ENCODE measurements at places on chromosomes 3 and 15.

DNA sequence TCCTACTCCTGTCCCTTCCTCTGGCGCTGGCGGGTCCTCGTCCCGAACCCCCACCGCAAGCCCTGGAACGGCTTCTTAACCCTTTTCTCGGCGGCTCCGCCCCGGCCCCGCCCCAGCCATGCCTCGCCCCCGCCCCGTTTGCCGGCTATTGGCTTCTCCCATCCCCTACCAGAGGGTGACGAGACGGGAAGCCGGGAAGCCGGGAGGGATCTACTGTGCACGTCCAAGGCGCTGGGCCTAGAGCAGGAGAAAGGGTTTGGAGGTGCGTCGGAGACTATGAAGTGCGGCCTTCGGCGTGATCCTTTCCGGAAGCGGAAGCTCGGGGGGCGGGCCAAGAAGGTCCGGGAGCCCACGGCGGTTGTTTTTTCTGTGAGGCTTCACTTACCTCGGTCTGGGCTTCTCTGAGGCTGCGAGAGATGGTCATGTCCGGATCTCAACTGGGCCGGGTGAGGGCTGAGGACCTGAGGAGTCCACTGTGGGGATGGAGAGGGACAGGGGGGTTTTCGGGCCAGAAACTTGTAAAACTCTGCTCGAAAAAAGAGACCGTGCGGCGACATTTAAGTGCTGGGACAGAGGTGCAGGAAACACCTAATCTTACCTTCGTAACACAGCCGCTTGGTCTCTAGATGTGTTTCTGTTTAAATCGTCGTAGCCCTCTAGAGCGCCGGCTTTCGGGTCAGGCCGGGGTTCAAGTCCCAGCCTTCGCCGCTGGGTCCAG is 21.4 kb downstream of the ROPN1B start:
- DNase-seq, result peak; percentile 77

DNA sequence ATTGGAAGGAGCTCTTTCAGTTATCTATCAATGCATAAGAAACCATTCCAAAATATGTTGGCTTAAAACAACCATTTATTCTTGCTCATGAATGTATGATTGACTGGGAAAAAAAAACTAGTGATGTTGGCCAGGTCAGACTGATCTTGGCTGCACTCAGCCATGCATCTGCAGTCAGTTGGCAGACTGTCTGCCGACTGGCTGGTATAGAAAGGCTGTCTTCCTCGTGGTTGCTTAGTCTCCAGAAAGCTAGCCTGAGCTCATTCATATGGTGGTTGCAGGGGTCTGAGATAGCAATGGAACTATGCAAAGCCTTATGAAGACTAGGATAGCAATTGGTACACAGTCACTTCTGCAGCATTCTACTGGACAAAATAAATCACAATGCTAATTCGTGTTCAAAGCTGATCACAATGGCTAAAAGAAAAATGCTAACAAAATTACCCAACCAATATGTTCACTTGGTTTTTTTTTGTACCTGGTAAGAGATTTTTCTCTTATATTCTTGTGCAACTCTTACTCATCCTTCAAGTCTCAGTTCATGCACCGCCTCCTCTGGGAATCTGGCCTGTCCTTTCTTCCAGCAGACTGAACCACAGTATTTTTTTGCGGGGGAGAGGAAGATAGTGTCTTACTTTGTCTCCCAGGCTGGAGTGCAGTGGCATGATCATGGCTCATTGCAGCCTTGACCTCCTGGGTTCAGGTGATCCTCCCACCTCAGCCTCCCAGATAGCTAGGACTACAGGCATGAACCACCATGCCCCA is 126.8 kb downstream of the KCNAB1 start:
- no peak for DNase-seq

- DNase-seq, result no peak
Observed at GRCh38 chr3:31235062-31235700, 297.5 kb upstream of the STT3B start.

GRCh38 chr3:182393830-182394367 is 399.4 kb upstream of the ATP11B start:
- DNase-seq, result no peak

GRCh38 chr3:59481776-59482400 is 432.1 kb upstream of the CFAP20DC start:
- no peak for DNase-seq

DNA sequence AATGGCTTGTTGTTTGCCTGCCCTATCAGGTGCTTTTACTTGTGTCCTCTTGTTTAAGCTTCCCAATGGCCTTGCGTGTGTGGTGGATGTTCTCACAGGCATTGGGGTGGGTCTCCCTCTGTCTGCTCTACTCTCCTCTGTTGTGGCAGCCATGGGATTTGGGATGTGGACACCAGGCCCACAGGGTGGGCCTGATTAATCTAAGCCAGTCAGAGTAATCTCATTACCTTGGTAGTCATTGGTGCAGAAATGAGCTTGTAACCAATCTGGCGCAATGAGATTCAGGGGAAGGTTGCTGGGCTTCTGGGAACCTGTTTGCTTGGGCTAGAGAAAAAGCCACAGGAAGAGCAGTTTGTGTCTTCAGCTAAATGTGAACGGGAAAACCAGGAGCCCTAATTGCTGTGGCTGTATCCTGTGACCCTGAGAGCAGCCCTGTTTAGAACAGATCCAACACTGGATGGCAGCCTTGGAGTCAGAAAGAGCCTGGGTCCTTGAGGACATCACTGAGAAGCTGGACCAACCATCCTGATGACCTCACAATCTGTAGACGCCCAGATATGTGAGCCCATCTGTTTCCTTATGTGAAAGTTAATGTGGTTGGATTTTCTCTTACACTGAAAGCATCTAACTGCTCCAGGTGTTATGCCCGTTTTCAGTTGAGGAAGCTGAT is 157.3 kb upstream of the UBE2E1 start:
- peak; percentile 64 for DNase-seq

DNA sequence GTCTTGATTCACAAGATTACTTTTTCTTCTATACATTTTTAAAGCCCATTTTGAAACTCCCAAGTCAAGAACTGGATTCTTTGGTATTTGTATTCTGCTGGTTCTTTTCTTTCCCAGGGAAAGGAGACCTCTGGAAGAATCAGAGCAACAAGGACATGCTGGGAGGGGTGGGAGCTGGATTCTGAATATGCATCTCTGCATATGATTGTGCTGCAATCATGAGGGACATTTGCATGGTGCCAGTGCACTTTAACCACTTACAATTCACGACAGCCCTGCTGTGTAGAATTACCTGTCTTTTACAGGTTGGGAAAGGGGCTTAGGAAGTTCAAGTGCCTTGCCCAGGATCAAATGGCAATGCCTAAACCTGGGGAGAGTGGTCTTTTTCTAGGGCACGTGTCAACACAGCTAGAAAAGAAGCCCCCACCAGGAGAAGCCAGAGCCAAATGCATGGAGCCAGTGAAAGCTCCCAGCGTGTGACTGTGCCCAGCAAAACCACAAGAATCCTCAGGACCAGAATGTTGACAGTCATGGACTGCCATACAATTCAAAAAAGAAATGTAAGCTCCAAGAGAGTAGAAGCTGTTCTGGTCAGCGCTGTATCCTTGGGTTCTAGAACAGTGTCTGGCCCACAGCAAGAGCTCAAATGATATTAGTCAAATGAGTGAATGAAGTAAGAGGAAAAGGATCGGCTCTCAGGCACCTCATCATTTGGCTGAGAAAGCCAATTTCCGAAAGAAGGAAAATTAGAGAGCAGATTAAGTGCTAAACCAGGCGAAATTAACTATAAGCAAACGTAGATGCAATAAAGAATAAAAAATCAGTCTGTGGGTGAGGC is 84.5 kb upstream of the MEF2A start:
- DNase-seq, result no peak

DNA sequence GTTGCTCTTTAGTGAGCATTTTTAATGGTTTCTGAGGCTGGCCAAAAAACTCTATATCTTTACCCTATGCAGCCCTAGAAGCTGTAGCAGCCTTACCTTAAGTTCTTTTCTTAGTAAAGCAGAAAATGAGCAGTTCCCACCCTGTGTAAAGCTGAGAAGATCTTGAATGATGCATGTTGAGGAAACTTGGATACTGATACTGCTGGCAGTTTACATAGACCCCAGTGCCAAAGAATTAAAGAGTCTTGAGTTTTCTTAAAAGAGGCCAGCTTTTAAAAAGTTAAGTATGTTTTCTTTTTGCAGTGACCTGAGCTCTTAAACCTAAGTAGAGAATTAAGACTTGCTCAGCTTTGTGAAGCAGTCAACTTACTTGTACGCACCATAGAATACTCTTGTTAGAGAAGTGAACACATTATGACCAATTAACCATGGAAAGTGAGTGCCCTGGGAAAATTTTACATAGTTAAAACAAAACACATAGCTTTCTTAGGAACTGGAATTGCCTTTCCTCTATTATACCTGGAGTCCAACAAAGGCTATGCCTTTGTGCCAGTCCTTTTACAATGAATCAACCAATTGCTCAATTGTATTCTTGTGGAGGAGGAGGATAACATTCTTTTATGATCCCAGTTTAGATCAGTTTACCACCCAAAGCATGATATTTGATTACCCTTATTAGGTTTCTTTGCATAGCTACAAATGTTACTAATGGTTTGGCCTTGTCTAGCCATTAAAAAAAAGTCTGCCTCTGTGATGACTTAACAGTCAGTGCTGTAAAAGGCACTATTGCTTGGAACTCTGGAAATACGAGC is 28.4 kb downstream of the PLS1 start:
- DNase-seq, result no peak

GRCh38 chr3:159894386-159894785 is 94.2 kb upstream of the IL12A start:
- no peak for DNase-seq

DNA sequence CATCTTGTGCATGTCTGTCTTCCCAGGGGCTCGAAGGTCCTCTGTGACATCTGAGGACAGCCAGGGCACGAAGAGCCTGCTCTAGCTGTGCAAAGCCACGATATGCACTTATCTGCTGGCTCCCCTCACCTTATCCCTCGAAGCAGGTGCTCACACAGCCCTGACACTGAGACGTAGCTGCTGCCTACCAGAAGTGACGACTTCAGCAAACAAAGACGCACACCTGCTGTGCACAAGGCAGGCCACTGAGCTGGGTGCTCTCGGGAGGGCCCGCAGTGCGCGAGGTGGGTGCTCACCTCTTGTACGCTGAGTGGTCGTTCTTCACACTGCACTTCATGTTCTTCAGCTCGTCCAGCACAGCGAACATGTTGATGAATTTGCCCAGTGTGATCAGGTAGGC is 37.3 kb downstream of the CYFIP1 start:
- DNase-seq, result no peak

DNA sequence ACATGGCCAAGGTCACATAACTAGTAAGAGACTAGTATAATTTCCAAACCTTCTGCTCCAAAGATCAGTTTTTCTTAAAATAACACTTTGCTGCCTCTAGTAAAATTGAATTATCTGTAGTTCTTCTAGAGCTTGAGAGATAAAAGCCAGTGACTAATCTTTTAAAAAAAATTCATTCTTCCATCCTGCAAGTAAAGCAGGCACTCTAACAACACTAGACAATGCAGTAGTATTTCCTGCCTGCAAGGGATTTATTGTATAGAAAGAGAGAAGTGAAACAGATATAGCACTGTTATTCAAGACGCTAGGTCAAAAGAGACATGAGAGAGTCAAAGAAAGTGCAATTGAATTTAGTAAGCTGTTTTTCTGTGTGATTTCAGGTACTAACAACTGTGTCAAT is 159.5 kb upstream of the TBC1D5 start:
- DNase-seq, result no peak

DNA sequence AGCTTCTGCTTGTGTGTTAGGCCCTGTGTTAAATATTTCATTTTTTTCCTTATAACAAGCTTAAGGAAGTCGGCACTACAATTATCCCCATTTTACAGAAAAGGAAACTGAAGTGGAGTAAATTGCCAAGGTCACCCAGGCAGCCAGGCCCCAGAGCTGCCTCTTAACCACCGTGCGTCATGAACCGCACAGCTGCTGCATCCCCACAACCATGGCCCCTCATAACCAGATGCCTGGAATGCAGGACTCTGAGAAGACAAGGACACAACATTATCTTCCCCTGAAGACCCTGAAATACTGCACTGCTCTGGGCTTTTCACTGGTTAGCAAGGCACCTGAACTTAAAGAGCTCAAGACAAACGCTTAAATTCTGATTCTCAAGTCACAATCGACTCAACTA is 14.6 kb downstream of the LRIG1 start:
- peak; percentile 30 for DNase-seq

DNA sequence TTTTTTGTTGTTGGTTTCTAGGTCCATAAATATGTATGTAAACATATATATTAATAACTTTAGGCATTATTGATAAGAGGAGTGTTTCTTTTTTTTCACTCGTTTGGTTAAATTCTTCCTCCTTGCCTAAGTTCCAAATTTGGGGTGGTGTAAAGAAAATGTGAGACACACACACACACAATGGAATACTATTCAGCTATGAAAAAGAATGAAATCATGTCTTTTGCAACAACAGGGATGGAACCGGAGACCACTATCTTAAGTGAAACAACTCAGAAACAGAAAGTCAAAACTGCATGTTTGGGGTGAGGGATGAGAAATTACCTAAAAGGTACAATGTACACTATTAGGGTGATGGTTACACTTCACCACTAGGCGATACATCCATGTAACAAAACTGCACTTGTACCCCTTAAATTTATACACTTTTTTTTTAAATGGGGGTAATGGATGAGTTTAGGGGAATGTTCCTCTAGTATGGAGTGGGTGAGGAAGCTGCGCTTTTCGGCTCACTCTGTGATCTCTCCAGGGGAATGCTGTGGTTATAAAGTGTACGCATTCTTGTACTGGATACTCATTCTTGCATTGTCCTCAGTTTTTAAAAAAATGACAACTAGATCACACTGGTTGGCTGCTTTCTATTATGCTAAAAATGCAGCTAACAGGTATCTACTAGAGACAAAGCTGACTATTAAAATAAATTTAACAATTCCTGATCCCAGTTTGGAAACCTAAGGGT is 50.8 kb upstream of the PPARG start:
- no peak for DNase-seq

- peak; percentile 31 for DNase-seq
Observed at GRCh38 chr15:45499426-45499825, 23.1 kb downstream of the SLC30A4 start.

- peak; percentile 36 for DNase-seq
Observed at GRCh38 chr3:156750191-156750873, 75.8 kb upstream of the LEKR1 start.

GRCh38 chr3:32336113-32336498 is 55.5 kb upstream of the CMTM7 start:
- DNase-seq, result no peak

GRCh38 chr3:4938281-4938982 is 40.8 kb upstream of the BHLHE40 start:
- no peak for DNase-seq

GRCh38 chr3:25349828-25350724 is 78.0 kb upstream of the RARB start:
- DNase-seq, result no peak

DNA sequence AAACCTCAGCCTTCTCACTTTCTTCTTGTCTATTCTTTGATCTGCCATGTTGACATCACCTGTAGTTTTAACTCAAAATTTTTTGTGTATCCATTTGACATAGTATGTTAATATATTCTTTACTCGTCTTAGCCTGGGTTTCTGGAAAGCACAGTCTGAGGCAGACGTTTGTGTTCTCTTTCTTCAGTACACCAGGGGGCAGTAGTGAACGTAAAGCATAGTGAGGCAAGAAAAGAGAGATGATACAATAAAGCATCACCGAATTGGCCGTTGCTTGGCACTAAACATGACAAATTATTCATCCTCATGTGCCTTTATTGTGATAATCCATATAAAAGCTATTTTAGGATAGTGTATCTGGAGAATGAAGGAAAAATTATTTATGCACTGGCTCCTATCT is 141.0 kb upstream of the MYRIP start:
- DNase-seq, result peak; percentile 46

GRCh38 chr15:69114331-69114928 is 46.0 kb upstream of the GLCE start:
- DNase-seq, result no peak
